ENCODE measurements at places on chromosomes 3 and 15.
A peak's percentile ranks its signal among the peaks of the same experiment; 100 is the strongest.

DNA sequence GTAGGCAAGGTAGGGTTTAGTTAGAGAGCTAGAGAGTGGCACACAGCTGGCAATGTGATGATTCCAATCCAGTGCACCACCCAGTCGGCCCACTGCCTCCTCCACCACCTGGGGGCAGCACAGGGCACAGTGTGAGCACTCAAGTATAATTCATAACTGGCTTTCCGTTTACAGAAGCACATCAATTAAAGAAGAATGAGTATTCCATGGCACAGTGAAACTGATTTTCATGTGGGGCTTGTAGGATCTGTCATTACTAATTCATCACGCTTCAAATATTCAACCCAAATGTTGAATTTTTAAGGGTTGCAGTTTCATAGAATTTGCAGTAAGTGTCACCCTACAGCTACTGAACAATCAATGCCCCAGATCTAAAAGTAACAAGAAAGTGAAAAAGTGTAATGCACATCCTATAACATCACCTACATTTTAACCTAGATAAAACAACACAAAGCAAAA is 149.9 kb downstream of the IGSF11 start:
- DNase-seq, result peak; percentile 72
- H3K27me3 ChIP-seq, result no peaks in the 10 kb centered on the region
- H3K4me3 ChIP-seq, result no peak overlapping the region
- H3K36me3 ChIP-seq, result no peaks in the 10 kb centered on the region
- H3K4me1 ChIP-seq, result no peaks in the 10 kb centered on the region

- DNase-seq, result no peak
- H3K4me1 ChIP-seq, result no peaks in the 10 kb centered on the region
- H3K27ac ChIP-seq, result no peak overlapping the region
- no peak overlapping the region for H3K4me3 ChIP-seq
Observed at GRCh38 chr3:194939949-194940770, 254.5 kb downstream of the FAM43A start.

- no peak for DNase-seq
- H3K4me3 ChIP-seq, result no peak overlapping the region
- no peak overlapping the region for H3K27ac ChIP-seq
- H3K27me3 ChIP-seq, result no peaks in the 10 kb centered on the region
- H3K4me1 ChIP-seq, result no peaks in the 10 kb centered on the region
Observed at GRCh38 chr15:53530761-53531160, 228.7 kb downstream of the WDR72 start.

GRCh38 chr3:186247821-186248814 is 113.9 kb downstream of the DGKG start:
- H3K27me3 ChIP-seq, result no peaks in the 10 kb centered on the region
- no peaks in the 10 kb centered on the region for H3K36me3 ChIP-seq
- no peaks in the 10 kb centered on the region for H3K4me1 ChIP-seq
- no peak overlapping the region for H3K27ac ChIP-seq

DNA sequence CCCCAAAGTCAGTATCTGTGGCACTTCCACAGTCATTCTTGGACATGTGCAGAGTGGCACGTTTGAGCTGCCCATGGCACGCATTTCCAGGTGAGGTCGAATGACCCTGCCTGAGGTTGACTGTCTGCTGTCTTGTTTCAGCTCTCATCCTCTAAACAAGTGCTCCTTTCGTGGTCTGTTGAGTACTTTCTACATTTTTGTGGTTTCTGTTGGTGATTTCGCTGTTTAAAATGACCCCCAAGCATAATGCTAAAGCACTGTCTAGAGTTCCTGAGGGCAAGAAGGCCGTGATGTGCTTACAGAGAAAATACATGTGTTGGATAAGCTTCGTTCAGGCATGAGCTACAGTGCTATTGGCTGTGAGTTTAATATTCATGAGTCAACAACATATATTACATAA is 40.0 kb upstream of the SAMMSON start:
- H3K27me3 ChIP-seq, result no peaks in the 10 kb centered on the region
- no peak overlapping the region for H3K4me3 ChIP-seq
- DNase-seq, result no peak
- peaks cover 4% of the 10 kb centered on the region for H3K36me3 ChIP-seq
- H3K4me1 ChIP-seq, result no peaks in the 10 kb centered on the region

- no peaks in the 10 kb centered on the region for H3K27me3 ChIP-seq
- H3K36me3 ChIP-seq, result no peaks in the 10 kb centered on the region
- no peak overlapping the region for H3K4me3 ChIP-seq
Observed at GRCh38 chr3:151584566-151584965, 123.7 kb upstream of the IGSF10 start.

GRCh38 chr15:98076021-98076816 is 115.7 kb downstream of the ARRDC4 start:
- H3K4me3 ChIP-seq, result no peak overlapping the region
- H3K36me3 ChIP-seq, result no peaks in the 10 kb centered on the region
- H3K27ac ChIP-seq, result peak overlapping the region; percentile 57
- H3K4me1 ChIP-seq, result peaks cover 13% of the 10 kb centered on the region
- DNase-seq, result no peak
- H3K27me3 ChIP-seq, result no peaks in the 10 kb centered on the region

DNA sequence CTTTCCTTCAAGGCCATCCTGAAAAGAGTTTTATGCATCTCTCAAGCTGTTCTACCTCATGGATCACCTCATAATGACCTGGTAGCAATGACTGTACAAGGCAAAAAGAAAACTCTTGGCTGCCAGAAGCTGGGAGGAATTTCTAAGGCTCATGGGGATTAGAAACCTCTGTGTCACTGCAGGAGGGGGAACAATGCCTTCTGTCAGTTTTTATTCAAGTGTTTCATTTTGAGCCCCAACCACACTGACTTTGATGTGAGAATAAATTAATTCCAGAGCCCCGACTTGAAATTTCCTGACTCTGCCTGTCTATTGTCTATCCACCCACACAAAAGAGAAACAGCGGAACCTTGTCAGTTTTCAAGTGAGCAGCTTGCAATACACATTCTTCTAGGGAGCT is 58.7 kb upstream of the MRPL3 start:
- no peak overlapping the region for H3K4me3 ChIP-seq
- no peaks in the 10 kb centered on the region for H3K4me1 ChIP-seq
- no peaks in the 10 kb centered on the region for H3K27me3 ChIP-seq
- no peaks in the 10 kb centered on the region for H3K36me3 ChIP-seq
- H3K27ac ChIP-seq, result no peak overlapping the region
